ENCODE measurements at places on chromosomes 2 and 18.

- DNase-seq = no peak
Measured at GRCh38 chr2:37877457-37878315, 47.4 kb upstream of the RMDN2 start.

- no peak for DNase-seq
Measured at GRCh38 chr2:47520302-47520630, 117.3 kb downstream of the MSH2 start.

GRCh38 chr18:49062832-49063226 is 112.1 kb upstream of the SMAD7 start:
- DNase-seq = no peak

DNA sequence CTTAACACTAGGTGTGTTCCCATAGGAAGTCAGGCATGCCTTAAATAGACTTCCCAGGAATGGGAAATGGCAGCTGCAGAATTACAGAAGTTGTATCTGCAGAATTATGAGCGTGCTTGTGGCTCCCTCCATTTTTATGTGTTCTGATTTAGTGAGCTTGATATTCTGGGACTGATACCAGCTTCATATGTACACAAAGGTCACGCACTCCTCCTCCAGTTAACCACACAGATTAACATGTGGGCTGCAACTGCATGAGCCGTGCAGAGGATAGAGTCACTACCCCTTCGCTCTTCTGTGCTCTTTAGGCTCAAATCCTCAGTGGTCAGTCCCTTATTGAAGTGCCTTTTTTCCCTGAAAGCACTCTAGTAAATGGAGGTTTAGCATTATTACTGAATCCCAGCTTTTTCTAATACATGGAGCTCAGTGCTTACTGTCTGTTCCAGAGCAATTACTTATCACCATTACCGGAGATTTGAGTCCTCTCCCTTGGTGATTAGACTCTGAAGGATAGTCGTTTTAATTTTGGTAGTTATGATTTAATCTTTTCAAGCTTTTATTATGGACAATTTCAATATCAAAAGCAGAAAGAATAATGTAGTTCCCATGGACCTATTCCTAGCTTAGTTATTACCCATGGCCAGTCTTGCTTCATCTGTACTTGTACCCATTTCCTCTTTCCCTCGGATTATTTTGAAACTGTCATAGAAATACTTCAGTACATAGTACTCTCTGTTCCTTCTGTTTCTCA is 238.3 kb downstream of the PRKCE start:
- no peak for DNase-seq

- no peak for DNase-seq
Measured at GRCh38 chr2:225310745-225311144, 88.8 kb upstream of the NYAP2 start.

- no peak for DNase-seq
Measured at GRCh38 chr2:56687169-56687568, 503.4 kb downstream of the CCDC85A start.

DNA sequence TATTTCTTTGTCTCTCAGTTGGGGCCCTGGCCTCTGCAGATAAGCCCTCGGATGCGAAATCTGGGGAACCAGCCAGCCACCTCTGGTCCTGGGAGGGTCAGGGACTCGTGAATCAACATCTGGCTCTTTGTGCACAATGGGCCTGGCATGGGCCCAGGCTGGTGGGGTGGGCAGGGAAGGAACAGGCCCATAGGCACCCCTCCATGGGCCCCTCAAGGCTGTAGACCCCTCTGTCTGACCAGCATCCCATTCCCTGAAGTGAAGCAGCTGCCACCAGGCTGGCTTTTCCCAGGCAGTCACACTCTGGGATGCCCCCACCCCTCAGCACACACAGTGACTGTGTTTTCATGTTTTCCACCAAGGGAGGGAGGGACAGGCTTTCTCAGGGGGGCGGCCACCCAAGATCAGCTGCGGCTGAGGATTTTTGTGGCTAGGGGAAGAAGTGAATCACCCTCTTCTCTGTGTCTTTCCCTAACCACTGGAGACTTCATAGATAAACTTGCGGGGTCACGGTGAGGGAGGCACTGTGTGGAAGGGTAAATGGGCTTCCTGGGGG is 166.0 kb downstream of the AGAP1 start:
- no peak for DNase-seq

DNA sequence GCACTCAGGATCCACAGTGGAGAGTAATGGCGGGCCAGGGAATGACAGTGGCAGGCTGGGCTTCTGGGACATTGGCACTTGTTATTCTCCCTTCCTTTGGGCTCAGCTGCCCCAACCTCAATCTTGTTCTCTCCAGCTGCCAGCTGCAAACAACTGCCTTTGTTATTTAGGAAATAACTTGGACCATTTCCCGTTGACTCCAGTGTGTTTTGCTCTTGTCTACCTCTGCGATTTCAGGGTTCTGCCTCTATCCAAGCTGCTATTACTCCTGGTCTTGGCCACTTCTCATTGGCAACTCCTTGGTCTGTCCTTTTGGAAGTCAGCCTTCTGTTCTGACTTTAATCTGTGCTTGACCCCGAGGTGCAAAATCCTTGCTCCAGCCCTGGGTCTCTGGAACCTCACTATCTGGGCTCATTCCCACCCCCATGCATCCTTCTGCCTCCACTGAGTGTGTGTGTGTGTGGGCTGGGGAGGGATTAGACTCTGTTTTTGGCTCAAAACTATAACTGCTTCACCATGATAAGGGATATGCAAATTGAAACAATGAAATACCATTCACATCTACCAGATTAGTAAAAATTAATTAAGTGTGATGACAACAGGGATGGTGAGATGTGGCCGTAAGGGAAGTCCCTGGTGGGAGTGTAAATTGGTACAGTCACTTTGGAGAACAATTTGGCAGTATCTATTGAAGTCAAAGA is 134.1 kb upstream of the CXCR4 start:
- DNase-seq = no peak

DNA sequence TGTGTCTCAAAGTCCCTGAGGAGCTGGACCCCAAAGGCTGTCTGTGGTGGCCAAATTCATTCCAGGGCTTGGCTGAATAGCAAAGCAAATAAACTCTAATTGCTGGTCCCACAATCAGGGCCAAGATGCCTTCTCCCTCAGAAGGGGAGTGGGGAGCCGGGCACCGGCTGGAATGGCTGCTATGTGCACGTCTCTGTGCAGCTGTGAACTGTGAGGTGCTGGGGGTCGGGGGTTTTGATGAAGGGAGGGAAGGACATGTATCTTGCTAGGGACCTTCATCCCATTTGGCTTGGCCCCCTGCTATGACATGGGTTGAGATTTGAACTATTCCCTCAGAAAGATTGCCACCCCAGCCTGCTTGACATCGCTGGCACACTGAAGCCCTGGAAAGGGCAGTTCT is 60.4 kb downstream of the CIB4 start:
- no peak for DNase-seq

- DNase-seq = no peak
Measured at GRCh38 chr18:43279015-43279744, 1.9 kb upstream of the SYT4 start.

GRCh38 chr18:57784034-57784800 is 18.9 kb downstream of the ATP8B1 start:
- no peak for DNase-seq

- DNase-seq = no peak
Measured at GRCh38 chr2:96161898-96162297, 16.7 kb upstream of the DUSP2 start.

- DNase-seq = no peak
Measured at GRCh38 chr2:30582521-30582920, 135.5 kb downstream of the LCLAT1 start.

DNA sequence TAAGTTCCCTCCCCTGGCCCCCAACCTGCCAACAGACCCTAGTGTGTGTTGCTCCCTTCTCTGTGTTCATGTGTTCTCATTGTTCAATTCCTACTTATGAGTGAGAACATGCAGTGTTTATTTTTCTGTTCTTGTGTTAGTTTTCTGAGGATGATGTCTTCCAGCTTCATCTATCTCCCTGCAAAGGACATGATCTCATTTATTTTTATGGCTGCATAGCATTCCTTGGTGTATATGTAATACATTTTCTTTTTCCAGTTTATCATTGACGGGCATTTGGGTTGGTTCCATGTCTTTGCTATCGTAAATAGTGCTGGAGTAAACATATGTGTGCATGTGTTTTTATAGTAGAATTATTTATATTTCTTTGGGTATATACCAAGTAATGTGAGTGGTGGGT is 602.2 kb downstream of the DSC3 start:
- no peak for DNase-seq

GRCh38 chr18:67514901-67515540 is 1.5 kb downstream of the DSEL start:
- no peak for DNase-seq

DNA sequence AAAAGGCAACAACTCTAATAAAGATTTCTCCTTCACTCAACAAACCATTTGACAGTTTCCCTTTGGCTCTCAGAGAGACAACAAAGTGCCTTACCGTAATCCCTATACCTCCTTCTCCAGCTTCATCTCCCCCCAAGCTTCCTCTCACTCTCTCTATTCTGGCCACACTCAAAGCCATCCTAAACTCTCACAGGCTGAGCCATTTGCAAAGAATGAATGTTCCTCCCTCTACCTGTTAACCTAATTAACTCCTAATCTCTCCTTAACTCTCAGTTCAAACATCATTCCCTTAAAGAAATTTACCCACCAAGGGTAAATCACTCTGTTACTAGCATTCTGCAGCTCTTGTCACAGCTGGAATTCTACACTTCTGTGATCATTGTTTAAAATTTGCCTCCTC is 38.2 kb downstream of the GFPT1 start:
- DNase-seq = no peak

DNA sequence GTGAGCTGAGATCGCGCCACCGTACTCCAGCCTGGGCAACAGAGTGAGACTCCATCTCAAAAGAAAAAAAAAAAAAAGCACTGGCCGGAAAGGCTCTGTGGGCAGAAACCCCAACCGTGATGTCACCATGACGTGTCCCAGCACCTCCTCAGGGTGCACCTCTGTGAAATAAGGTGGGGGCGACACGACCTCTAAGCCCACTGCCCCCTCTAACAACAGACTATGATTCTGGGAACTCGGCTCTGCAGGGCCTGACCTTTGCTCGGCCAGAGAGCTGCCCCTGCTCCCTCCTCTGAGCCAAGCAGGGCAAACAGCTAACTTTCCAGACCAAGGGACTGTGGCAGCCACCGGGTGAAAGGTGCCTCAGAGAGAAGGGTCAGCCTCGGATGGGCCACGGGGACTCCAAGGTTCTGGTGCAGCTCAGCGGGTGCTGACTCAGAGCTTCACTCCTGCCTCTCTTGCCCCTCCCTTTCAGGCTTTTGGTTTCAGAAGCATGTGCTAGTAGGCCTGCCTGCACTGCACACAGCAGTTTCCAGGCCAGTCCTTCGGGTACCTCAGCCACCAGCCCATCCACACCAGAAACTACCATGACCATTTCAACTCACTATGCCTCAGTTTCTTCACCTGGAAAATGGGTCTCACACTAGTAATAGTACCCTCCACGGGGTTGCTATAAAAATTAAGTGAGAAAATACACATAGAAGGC is 8.0 kb downstream of the TMBIM1 start:
- DNase-seq = peak; percentile 69

DNA sequence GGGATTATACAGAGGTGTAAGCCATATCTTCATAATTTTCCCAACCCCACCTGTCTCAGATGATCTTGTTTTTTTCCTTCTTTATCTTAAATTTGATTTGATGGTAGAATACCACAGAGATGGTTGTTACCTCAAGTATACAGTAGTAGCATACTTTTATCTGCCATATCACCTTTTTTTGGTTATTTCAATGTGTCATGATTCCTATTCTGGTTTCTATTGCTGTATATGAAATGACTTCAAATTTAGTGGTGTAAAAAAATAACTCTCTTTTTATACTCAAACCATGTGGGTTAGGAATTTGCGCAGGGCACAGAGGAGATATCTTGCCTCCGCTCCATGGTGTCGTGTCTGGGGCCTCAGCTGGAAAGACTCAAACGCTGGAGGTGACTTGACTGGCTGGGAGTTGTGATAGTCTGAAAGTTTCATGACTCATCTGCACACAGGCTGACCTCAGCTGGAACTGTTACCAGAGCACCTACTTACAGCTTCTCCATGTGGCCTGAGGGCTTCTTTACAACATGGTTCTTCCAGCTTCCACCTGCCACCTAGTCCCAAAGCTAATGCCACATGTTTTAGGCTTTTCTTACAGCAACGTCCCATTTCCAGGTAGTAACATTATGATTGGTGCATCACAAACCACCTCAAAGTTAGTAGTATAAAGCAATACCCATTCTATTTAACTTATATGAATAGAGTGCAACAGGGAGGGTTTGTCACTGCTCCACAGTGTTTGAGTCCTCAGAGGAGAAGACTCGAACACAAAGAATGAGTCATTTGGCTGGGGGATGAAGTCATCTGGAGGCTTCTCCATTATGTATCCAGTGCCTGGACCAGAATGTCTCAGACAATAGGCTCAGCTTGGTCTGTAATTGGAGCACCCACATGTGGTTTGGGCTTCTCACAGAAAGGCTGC is 82.3 kb upstream of the XPO1 start:
- no peak for DNase-seq

DNA sequence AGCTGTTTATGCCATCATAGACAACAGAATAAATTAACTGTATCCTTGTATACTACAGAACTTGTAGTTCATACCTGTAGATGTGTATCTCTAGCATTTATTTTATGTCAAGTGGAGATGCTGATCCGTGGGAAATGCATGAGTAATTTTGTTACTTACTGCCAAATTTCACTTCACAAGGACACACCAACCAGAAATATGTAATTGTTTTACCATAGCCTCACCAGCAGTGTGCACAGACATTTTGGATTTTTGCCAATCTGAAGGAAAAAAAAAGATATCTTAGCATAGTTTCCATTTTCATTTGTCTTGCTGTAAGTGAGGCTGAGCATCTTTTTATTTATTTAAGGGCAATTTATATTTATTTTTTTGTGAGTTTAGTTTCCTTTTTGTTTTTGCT is 265.1 kb upstream of the OSR1 start:
- no peak for DNase-seq

DNA sequence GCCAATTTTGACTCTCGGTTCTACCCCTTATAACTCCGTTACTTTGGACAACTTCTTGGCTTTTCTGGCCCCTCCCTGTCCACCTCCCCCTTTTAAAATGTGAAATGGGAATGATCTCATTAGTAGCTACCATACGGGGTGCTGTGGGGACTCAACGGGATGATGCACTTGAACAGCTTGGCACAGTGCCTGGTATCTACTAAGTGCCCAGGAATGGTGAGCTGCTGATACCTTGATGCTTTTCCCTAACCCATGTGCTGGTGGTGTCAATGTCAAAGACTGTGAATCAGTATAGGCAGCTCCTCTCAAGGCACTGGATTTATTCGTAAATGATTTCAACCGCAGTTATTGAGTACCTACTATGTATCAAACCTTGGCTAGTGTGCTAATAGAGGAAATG is 204.2 kb downstream of the LOXHD1 start:
- no peak for DNase-seq

All from upper lobe of left lung (tissue), 6 donors.